ENCODE measurements at places on chromosomes 1 and 21.

- peak; percentile 61 for DNase-seq
Observed at GRCh38 chr1:94279038-94279437, 41.7 kb upstream of the ARHGAP29 start.

DNA sequence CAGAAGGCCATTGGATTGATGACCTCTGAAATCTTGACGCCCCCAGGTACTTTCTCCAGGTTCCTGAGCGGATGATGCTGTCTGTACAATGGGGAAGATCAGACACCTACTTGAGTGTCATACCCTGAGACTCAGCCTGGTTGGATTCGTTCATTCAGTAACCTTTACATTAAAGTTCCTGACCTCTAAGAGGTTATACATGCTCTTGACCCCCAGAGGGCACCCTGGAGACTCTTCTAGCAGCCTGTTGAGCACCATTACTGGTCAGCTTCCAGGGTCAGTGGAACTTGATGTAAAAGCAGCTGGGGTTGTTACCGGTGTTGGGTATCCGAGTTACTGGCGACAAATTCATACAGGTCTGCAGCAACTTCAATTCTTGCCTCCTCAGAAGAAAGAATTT lies 114.3 kb upstream of the ZNF678 start:
- DNase-seq, result no peak

GRCh38 chr1:210257698-210258529 lies 25.3 kb downstream of the SERTAD4 start:
- no peak for DNase-seq

DNA sequence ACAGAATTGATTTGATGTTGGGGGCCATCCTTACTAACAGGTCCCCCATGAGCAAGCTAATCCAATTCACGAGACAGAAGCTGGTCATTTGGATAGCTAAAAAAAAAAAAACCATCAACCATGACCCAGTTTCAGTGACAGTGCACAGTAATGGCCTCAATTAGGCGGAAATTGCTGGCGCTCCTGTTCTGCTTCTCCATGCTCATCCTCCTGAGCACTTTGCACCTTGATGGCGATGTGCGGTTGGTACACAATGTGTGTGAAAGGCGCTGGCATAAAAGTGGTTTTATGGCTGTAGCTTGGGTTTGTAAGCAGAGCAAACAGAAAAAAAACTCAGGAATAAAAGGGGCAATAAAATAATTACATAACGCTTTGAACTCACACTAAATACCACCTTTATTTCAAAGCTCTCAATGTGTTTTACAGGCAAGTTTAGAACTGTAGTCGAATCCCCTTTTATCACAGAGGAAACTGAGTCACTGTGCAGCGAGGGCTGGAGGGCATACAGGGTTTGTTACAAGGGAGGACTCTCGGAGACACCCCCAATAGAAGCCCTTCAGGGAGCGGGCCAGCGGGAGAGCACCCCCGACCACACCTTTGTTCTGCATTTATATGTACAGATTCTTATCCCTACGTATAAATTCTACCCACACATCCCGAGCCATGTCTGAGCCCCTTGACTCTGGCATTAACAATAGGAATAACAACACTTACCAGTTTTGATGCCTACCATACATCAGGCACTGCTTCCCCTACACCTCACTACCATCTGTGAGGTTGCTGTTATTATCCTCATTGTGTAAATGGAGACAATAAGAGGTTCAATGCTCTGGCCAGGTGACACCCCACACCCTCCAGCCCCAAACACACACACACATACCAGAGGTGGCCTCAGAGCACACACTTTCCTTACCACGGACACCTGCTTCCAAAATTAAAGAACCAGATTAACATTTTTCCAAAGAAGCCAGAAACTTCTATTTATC lies 213.5 kb upstream of the IRF2BP2 start:
- DNase-seq, result no peak

DNA sequence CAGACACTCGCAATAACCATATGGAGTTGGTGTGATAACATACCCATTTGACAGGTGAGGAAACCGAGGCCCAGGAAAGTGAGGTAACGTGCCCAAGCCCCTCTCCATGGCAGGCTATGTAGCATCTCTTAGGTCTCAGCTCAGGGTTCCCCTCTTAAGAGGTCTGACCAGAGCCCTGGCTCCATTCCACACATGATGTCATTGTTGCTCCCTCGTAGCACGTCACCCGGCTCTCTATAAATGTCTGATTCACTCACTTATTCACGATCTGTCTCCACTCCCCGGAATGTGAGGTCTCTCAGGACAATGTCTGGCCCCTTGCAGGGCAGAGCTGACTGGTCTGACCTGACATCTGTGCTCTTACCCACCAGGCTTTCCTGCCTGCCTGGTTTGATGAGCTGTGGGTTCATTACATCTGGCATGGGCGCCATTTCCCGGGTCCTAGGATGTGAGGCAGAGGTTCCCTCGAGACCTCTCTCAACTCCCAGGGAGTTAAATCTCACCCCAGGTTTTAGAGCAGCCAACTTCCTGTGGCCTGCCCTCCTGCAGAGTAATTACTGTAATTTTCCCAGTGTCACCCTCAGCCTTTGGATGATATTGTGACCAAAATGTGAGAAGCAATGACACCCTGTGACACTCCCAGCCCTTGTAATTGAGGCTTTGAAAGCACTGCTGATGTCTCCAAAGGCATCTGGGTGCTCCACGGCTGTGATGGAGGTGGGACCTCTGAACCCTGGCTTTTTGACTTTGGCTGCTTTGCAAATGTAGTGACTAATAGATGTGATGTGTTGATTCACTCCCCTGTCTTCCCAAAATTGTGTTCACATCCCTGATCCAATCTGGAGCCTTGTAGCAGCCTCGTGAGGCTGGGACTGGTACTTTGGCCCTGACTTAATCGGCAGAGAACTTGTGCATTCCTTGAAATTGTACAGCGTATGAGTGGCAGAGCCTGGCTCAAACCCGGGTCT lies 10.6 kb downstream of the ACTL8 start:
- peak; percentile 92 for DNase-seq

GRCh38 chr21:37749132-37749531 lies 167.1 kb downstream of the KCNJ6 start:
- DNase-seq, result no peak

GRCh38 chr1:11650331-11650991 lies 3.8 kb downstream of the FBXO2 start:
- peak; percentile 67 for DNase-seq

- peak; percentile 5 for DNase-seq
Observed at GRCh38 chr1:103145449-103145848, 37.1 kb upstream of the COL11A1 start.

- peak; percentile 67 for DNase-seq
Observed at GRCh38 chr21:44881198-44881872, 7.8 kb upstream of the PTTG1IP start.

DNA sequence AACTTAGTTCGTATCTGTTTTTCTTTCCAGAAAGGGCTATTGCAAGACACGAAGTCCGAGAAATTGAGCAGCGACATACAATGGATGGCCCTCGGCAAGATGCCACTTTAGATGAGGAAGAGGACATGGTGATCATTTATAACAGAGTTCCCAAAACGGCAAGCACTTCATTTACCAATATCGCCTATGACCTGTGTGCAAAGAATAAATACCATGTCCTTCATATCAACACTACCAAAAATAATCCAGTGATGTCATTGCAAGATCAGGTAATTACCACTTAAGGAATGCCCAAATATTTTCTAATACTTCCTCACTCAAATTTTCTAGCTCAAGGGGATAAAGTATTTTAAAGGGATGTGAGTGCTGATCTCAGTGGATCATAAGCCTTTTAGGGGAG lies 158.5 kb downstream of the HS2ST1 start:
- DNase-seq, result no peak

DNA sequence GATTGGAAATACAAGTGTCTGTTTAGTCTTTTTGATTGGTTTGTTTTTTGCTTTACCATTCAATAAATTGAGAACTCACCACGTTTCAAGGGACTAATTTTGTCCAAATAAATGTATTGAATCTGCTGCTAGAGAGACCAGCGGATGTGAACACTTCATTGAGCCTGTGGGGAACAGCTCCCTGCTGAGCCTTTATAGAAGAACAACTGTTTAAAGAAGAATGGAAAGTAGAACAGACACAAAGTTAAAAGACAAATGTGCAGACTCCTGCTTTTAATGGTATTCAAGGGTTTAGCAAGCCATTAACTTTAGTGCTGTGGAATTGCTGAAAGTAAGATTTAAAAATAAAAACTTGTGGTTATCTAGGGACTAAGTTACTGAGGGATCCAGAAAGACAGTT lies 817.7 kb upstream of the B3GALT2 start:
- DNase-seq, result peak; percentile 23

DNA sequence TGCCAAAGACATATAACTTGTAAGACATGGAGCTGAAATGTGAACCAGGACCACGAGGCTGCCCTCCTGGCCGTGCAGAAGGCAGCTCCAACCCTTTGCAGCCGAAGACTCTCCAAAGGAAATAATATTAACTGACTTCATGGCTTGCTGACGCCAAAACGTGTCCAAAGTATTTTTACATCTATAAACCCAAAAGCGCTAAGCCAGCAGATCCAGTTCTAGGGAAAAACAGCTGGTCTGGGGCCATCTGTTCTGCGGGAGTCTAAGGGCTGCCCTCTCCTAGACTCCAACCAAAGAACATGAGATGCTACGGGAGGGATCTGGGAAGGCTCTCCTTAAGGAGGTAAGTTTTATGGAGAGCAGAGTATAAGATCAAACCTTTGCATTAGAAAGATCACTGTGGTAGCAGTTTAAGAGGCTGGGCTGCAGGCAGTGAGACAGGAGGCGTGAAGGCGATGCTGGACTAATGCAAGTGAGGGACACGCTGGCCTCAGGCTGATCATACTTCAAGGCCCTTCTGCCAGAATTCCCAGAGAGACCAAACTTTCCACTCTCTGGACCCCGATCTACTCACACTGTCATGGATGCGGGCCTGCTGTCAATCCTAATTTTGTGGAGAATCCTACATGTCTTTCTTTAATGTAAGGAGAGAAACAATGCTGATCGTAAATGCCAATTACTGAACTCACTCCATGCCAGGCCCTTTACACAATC lies 1.2 kb downstream of the TMEM53 start:
- DNase-seq, result no peak

DNA sequence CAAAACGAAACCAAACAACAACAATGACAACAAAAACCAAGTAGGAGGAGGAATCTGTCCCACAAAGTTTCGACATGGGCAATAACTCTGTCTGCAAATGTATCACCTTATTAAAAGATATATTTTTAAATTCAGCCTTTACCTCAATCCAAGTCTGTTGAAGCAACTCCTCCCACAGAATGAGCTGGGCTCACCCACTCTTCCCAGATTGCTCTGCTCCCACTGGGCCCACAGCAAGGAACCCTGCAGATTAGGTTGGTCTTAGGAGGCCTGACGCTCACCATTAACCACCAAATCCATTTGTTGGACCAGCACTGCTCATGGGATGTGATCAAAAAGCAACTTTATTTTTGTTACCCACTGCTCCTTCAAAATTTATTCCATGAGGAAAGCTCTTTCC lies 114.7 kb upstream of the CDC42BPA start:
- DNase-seq, result no peak

GRCh38 chr1:151514366-151514765 lies 3.2 kb downstream of the CGN start:
- DNase-seq, result no peak

DNA sequence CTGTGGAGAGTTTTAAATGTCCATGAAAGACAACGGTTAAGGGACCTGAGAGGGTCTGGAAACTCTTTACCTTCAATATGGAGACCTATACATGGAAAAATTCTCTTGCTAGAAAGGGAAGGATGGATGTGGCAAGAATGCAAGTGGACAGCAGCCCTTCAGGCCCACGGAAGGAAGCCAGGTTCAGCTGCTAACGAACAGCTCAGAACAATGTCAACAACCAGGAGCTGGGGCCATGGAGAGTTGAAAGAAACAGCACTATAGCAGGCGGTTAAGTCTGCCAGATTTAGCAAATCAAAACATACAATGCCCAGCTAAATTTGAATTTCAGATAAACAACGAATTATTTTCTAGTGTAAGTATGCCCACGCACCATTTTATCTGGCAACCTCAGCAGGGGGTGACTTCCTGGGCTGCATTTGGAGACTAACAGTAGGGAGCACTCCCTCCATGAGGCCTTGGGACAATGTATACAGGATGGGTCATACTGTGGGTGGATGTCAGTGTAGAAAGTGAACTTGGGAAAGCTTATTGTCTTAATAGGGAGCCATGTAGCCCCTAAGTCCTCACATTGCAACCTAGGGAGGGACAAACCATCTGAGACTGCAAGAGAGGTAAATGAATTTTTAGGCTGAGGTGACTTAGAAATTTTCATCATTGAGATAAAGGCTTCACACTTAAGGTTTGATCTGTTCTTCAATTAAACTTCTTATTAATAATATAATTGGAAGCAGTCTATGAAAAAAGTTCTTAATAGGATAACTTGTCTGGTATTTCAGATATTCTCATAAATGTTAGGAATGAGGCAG lies 7.8 kb upstream of the H3-3A start:
- peak; percentile 74 for DNase-seq

- DNase-seq, result no peak
Observed at GRCh38 chr1:208909011-208909984, 665.1 kb upstream of the PLXNA2 start.

GRCh38 chr1:44059664-44060355 lies 28.5 kb upstream of the SLC6A9 start:
- no peak for DNase-seq

GRCh38 chr1:167344112-167344511 lies 123.4 kb downstream of the POU2F1 start:
- DNase-seq, result peak; percentile 48

GRCh38 chr1:1793481-1794244 lies 15.4 kb upstream of the NADK start:
- DNase-seq, result no peak

GRCh38 chr1:172429331-172430127 lies 9.0 kb downstream of the C1orf105 start:
- peak; percentile 85 for DNase-seq

GRCh38 chr1:192675716-192676115 lies 39.8 kb downstream of the RGS13 start:
- DNase-seq, result no peak

GRCh38 chr1:58318157-58319005 lies 228.1 kb downstream of the OMA1 start:
- DNase-seq, result no peak

- DNase-seq, result peak; percentile 5
Observed at GRCh38 chr1:218262259-218262658, 22.8 kb upstream of the RRP15 start.

DNA sequence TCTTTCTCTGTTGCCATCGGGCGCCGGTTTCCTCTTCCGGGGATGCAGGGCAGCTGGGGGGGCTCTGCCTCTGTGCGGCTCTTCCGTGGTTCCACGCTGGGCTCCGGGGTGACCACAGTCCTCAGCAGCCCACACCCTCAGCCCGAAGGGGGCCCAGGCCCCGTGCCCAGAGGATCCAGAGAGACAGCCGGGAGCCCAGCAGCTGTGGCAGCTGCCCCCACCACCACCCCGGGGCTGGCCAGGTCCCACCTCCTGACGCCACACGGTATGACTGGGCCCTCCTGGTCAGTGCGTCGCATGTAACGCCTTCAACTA lies 172.2 kb downstream of the PRDM16 start:
- DNase-seq, result no peak

DNA sequence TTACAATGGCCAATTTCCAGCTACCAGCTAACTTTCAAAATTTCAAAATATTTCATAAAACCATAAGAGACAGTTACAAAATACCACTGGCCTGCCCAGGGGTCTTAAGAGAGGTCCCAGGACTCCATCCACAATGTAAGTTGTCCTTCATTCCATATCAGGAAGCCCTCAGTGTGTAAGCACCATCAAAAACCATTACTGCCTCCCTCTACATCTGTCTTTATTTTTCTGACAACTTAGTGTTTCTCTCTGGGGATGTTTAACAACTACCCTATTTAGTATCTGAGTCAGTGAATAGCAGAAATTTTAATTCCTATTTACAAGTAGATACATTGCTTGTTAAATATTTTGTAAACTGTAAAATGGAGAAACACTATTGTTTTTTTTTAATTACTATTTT lies 339.3 kb upstream of the ADAMTS5 start:
- no peak for DNase-seq
